ENCODE measurements at places on chromosomes 1 and 21. TPM values are rescaled to one million over a fixed set of nuclear protein-coding genes. Genes with fewer than 3 reads are reported as not detected.

GRCh38 chr1:175343945-175344344, 151.4 kb upstream of the KIAA0040 start:
- no peak for DNase-seq

Gene CD48
- 0.63 TPM for total RNA-seq

DNA sequence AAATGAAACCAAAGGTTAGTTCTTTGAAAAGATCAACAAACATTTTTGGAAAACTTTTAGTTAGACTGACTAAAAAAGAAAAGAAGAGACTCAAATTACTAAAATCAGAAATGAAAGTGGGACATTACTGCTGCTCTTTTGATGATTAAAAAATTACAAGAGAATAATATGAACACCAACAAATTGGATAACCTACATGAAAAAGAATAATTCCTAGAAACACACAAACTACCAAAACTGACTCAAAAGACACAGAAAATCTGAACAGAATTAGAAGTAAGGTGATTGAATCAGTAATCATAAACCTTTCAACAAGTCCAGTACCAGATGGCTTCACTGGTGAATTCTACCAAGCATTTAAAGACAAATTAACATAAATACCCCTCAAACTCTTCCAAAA, 5.6 kb downstream of the KIFAP3 start:
- no peak for DNase-seq

Gene PDPN
- total RNA-seq, result 8.7 TPM

Gene VWA5B1
- 23.0 TPM for total RNA-seq

GRCh38 chr1:189550498-189550897, 927.2 kb downstream of the BRINP3 start:
- no peak for DNase-seq

GRCh38 chr1:240337781-240338180, 246.1 kb downstream of the FMN2 start:
- DNase-seq, result no peak

Gene HSD3B2
- 0.63 TPM for total RNA-seq

DNA sequence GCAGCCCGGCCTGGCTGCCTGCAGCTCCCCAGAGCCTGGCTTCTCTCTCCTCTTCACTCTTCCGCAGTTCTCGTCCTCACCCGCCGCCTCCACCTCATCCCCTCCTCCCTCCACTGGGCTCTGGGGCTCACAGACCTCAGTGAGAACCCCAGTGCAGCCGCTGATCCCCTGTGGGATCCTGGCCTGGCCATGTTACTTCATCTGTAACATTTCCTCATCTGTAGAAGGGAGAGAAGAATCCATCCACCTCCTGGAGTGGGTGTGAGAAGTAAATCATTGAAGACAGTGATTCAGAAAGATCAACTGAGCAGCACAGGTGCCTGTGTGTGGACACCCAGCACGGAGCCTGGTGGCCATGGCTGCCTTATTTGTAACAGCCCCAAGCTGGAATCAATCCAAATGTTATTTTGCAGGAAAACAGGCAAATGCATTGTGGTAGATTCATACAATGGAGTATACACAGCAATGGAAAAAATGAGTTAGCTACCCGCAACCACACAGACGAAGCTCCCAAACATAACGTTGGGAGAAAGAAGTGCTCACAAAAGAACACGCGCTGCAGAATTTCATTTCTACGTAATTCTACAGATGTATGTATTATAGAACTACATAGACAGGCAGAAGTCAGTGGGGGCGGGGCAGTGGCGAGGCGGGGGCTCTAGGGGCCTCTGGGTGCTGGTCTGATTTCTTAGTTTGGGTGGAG, 8.7 kb downstream of the LAPTM5 start:
- DNase-seq, result no peak

Gene BLACAT1
- 14.4 TPM for total RNA-seq

DNA sequence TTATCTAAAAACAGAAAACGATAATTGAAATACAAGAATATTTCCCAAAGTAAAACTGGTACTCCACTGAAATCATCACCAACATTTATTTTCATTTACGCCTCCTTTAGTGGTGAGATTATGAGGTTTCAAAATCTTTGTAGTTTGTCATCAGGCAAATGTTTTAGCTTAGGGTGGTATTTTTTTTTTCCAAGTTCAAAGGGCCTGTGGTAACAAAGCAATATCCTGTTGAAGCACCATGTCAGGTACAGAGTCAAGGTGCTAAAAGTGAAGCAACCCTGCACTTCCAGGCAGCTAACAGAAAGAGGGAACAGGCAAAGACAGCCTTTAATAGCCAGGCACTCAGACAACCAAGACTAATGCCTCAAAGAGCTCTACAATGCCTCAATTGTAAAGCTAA, 89.2 kb downstream of the JAK1 start:
- no peak for DNase-seq

All from testis (tissue), 5 donors.